ENCODE measurements at places on chromosomes 1 and 21. TPM values are rescaled to one million over a fixed set of nuclear protein-coding genes. Genes with fewer than 3 reads are reported as not detected.

The NUP133 gene
- total RNA-seq = 32.6 TPM

The SLC45A1 gene
- total RNA-seq = 0.92 TPM

The SMG5 gene
- total RNA-seq = 68.9 TPM

The VSIG8 gene
- total RNA-seq = 0.35 TPM

The VCAM1 gene
- 5.5 TPM for total RNA-seq

The ADCY10 gene
- total RNA-seq = 0.09 TPM

The CRYBG2 gene
- total RNA-seq = 2.1 TPM

The TSTD1 gene
- total RNA-seq = 63.2 TPM

The PRAMEF20 gene
- not detected for total RNA-seq

The BMP8B gene
- 1.7 TPM for total RNA-seq

The ST6GALNAC5 gene
- 16.3 TPM for total RNA-seq

DNA sequence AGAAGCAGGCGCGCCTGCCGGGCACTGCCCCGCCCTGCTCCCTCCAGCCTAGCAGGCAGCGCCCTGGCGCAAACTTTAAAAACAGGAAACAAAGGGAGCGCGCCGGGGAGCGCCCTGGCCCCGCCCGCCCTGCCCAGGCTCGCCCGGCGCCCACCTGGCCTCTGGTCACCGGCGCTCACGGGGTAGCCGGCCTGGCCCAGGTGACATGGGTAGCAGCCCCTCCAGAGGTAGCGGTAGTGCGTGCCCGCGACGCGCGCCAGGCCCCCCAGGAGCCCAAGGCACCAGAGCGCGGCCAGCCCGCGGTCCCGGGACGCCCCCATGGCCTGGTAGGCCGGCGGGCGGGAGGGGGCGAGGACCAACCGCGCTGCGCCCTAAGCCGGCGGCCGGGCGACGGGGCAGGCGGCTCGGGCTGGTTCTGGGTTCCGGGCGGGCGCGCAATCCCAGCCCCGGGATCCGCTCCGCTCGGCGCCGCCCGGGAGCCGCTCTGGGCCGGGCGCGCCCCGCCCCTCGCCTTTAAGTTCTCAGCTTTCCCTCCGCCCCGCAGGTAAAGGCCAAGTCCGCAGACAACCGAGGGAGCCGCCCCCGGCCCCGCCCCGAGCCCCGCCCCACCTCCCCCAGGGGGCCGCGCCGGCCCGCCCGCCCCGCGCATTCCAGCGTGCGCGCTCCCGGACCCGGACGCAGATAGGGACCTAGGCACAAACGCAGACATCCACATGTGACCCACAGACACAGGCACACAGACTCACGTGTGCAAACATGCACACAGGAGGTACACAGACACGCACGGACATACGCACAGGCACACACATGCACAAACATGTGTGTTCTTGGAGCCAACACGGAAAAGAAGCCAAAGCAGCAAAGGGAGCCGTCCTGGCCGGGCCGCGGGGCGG is 76.7 kb downstream of the ARHGEF16 start:
- H3K36me3 ChIP-seq = no peaks in the 10 kb centered on the region
- H3K27me3 ChIP-seq = no peaks in the 10 kb centered on the region
- DNase-seq = peak; percentile 87
- peak overlapping the region; percentile 82 for H3K27ac ChIP-seq

- no peak within 1 kb of the TSS for H3K27ac ChIP-seq
- peak within 1 kb of the TSS; percentile 87 for H3K4me3 ChIP-seq
- peaks cover 57% of the 10 kb centered on the region for H3K27me3 ChIP-seq
Measured at GRCh38 chr1:3651930-3652547, at the start of gene TP73. Gene TP73 (plus strand): TSS chr1:3652516. CDS start chr1:3682366, 29,850 bp downstream.

DNA sequence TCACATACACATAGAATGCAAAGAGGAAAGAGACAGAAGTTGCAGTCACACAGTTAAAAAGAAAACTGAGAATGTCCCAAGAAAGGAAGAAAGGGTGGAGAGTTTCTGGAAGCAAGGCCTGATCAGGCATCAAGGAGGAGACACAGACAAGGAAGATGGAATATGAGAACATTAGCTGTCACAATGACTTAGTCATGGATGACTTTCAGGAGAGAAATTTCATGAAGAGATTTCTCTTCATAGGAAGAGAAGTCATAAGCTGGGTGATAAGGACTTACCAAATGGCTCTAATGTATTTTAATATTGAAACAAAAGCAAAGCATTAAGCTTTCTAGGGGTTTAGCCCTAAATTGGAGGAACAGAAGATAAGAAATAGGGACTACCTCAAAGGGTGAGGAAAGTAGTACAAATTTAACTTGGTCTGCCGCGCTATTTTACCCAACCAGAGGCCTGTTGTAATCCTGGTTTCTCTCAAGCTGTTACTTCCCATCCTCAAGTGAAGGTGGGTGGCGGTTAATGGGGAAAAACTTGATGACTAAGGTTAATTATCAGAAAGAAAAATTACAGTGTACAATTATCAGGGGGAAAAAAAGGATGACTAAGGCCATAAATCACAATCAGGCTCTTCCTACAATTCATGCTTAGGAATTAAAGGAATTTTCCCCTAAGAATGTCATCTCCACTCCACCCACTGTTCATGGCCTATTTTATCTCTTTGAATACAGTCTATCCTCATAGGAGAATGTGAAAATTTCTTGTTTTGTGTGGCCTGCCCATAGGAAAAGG is 93.9 kb upstream of the ADGRL2 start:
- DNase-seq = no peak
- H3K27me3 ChIP-seq = no peaks in the 10 kb centered on the region
- H3K27ac ChIP-seq = no peak overlapping the region

DNA sequence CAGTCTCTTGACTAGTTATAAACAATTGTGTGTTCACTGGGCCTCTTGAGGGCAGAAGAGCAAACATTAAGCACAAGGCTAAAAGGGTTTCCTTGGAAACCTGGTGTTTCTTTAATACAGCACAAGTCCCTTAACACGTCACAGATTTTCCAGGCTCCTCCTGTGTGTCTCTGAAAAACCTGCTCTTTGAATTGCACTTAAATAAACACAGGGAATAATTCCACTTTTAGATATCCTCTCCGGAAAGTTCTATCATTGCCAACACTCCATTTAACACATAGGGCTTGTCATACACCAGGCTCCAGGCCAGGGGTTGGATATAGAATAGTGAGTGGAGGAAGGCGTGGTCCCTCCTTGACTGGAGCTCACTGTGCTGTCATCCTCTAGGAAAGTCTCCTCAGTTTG is 442.6 kb downstream of the DSCAM start:
- H3K4me3 ChIP-seq = no peak overlapping the region
- DNase-seq = no peak
- no peaks in the 10 kb centered on the region for H3K36me3 ChIP-seq

DNA sequence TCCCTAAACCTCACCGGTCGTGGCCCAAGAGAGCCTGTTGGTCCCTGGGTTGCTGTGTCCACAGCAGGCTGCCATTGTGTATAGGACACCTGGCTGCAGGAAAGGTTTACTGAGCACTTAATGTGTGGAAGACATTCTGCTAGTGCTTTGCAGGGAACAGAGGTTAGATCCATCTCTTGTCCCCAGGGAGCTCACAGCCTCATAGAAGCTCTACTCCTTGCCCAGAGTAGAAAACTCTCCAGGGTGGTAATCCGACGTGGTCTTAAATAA is 16.9 kb upstream of the ALPL start:
- H3K27ac ChIP-seq = no peak overlapping the region
- no peaks in the 10 kb centered on the region for H3K36me3 ChIP-seq
- no peaks in the 10 kb centered on the region for H3K4me1 ChIP-seq
- DNase-seq = no peak
- H3K27me3 ChIP-seq = no peaks in the 10 kb centered on the region

DNA sequence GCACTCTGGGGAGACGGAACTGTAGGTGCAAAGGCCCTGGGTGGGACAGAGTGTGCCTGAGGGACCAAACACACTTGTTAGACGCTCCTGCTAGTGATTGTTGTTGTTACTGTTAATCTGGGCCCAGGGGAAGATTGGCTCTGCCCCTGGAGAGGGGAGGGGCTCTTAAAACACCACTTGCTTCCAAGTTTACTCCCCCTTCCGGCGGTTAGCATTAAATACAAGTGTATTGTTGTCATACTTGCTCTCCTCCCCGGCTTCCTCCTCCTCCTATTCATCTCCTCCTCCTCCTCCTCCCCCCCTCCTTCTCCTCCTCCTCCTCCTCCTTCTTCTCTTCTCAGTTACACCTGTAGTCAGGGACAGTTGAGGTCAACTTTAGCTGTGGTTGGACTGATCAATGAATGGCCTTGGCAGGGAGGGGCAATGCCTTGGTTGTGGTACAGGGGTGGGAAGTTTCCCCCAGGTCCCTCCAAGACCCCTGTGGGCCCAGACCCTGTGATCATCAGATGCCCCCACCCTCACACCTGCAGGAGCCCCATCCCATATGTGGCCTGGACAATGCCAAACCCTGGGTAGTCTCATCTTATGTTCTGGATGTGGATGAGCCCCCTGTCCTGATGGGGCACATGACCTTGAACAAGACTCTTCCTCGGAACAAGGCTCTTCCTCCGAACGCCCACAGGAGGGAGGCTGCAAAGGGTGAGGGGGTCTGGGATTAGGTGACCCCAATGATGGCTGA is 217.3 kb downstream of the PTPRU start:
- H3K27ac ChIP-seq = no peak overlapping the region
- H3K36me3 ChIP-seq = no peaks in the 10 kb centered on the region
- no peak for DNase-seq
- no peaks in the 10 kb centered on the region for H3K4me1 ChIP-seq
- H3K27me3 ChIP-seq = peaks cover under 1% of the 10 kb centered on the region
- no peak overlapping the region for H3K4me3 ChIP-seq

- no peaks in the 10 kb centered on the region for H3K36me3 ChIP-seq
- H3K27me3 ChIP-seq = no peaks in the 10 kb centered on the region
- no peak overlapping the region for H3K27ac ChIP-seq
- H3K4me1 ChIP-seq = no peaks in the 10 kb centered on the region
- no peak overlapping the region for H3K4me3 ChIP-seq
Measured at GRCh38 chr1:217026531-217026930, 303.3 kb upstream of the ESRRG start.

GRCh38 chr1:47686731-47687630 is 249.1 kb downstream of the FOXD2 start:
- no peak overlapping the region for H3K27ac ChIP-seq
- H3K27me3 ChIP-seq = peaks cover 10% of the 10 kb centered on the region
- DNase-seq = no peak
- H3K4me1 ChIP-seq = no peaks in the 10 kb centered on the region

DNA sequence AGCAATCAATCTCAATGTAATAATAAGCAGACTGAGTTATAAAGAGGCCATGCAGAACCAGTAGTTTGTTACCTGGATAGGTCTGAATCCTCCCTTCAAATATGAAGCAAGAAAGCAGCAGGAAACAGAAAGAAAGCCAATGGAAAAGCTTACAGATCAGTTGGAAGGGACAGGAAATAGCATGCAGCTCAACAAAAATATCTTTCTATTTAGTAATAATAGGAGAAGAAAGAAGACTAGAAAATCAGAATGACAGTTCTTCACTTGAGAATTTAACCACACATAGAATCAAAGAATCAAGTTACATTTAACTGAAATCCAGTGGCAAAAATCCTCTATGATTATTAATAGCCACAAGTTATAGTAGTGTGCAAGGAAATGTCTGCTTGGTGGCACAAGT is 194.4 kb downstream of the EIF4G3 start:
- H3K4me1 ChIP-seq = no peaks in the 10 kb centered on the region
- no peak for DNase-seq
- no peak overlapping the region for H3K4me3 ChIP-seq

GRCh38 chr1:76769911-76770310 is 97.4 kb upstream of the ST6GALNAC5 start:
- no peaks in the 10 kb centered on the region for H3K27me3 ChIP-seq
- no peak overlapping the region for H3K4me3 ChIP-seq
- no peak for DNase-seq
- H3K36me3 ChIP-seq = no peaks in the 10 kb centered on the region
- no peak overlapping the region for H3K27ac ChIP-seq

DNA sequence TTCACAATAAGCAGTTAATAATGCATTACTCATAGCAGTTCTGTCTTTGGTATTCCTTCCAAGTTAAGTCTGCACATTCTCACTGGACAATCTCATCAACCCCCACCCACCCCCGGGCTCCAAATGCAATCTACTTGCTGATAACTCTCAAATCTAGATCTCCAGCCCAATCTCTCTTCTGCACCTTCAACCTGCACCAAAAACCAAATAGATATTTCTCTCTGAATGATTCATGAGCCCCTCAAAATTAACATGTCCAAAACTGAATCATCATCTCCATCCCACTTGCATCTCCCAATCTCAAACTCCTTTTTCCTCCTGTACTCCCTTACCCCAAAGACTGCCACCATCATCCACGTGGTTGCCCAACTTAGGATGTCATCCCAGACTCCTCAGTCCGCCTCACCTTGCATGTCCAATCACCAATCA is 2.7 kb downstream of the DOCK7 start:
- DNase-seq = no peak

- no peak for DNase-seq
- no peaks in the 10 kb centered on the region for H3K4me1 ChIP-seq
- H3K4me3 ChIP-seq = no peak overlapping the region
- H3K27ac ChIP-seq = no peak overlapping the region
Measured at GRCh38 chr1:22691031-22691753, 19.4 kb upstream of the EPHB2 start.

- peaks cover 6% of the 10 kb centered on the region for H3K27me3 ChIP-seq
- H3K4me3 ChIP-seq = no peak overlapping the region
- H3K27ac ChIP-seq = no peak overlapping the region
Measured at GRCh38 chr1:6998267-6998666, 213.0 kb downstream of the CAMTA1 start.

- H3K27me3 ChIP-seq = no peaks in the 10 kb centered on the region
- no peak overlapping the region for H3K27ac ChIP-seq
- DNase-seq = no peak
- no peak overlapping the region for H3K4me3 ChIP-seq
Measured at GRCh38 chr1:185425163-185425562, 108.1 kb upstream of the IVNS1ABP start.

DNA sequence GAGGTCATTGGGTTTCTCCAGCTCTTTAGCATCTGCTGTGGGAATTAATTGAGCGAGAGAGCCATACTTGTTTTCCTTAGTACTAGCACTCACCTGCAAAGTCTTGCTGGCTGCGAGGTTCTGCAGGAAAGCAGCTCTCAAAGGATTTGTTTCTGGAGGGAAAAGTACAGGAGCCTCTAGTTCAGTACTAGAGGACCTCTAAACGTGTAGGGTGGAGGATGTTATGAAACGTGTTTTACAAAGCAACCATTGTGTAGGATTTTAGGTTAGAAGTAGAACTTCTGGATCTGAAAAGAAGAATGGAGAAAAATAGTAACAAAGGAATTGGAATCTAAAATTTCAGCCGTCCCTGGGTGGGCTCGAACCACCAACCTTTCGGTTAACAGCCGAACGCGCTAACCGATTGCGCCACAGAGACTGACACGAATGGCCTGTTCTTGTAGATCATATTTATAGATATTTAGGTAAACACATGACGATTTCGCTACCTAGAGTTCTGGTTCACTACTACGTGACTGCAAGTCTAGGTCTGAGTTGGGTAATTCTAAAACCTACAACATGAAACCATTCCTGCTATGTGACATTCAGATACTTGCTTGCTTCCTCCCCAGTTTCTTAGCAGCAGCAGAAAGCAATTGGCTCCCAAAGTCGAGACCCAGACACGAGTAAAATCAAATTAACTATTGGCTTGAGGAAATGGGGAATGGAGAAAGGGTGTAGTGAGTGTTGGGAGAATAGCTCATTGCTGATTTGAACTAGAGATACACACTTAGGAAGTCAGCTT is 60.2 kb upstream of the CFAP126 start:
- H3K36me3 ChIP-seq = no peaks in the 10 kb centered on the region
- no peaks in the 10 kb centered on the region for H3K27me3 ChIP-seq

- DNase-seq = no peak
- H3K4me1 ChIP-seq = peaks cover 53% of the 10 kb centered on the region
- peaks cover 17% of the 10 kb centered on the region for H3K36me3 ChIP-seq
- peak overlapping the region; percentile 62 for H3K27ac ChIP-seq
- no peaks in the 10 kb centered on the region for H3K27me3 ChIP-seq
Measured at GRCh38 chr1:9371391-9371935, 78.8 kb downstream of the SPSB1 start.
